ENCODE measurements at places on chromosomes 1 and 21.

DNA sequence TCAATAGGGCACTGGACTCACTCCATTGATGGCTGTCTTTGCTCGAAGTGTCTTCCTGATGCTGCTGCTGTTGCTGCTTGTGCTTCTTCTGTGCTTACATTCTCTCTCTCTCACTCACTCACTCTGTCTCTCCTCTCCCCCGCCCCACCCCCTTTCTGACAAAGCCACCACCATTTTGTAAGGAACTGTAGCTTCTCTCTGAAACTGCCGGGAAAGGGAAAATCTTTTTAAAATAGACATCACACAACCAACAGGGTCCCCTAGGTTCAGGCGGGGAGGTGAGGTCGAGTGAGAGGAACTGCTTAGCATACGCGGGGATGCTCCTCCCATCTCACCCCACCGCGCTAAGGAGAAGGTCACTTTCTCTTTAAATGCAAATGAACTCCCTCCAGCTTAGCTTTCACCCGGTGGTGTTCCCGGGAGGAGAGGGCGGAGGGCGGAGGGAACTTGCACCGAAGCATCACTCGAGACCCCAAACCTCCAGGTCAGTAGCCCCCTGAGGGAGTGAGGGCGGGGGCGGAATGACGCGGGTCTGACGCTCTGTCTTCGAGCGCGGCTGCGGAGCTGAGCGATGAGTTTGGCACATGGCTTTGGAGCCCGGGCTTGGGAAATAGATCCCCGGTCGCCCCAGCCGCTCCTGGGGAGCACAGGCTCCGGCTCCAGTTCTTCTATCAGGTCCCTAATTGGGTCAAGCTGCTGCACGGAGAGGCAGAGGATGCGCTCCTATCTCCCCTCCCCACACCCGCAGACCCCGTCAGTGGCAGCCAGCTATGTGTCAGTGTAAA, at the start of gene CCDC28B:
TSS of gene CCDC28B (plus strand) at position 370 of the 785 bp plus-strand sequence. CDS start 1,341 bp downstream, outside the sequence.
- peak; percentile 65 for DNase-seq

- no peak for DNase-seq
These were observed 12.2 kb upstream of the ACTRT2 start for GRCh38 chr1:3009021-3009420.

- DNase-seq = no peak
These were observed 6.1 kb upstream of the PLA2G5 start for GRCh38 chr1:20063861-20064292.

DNA sequence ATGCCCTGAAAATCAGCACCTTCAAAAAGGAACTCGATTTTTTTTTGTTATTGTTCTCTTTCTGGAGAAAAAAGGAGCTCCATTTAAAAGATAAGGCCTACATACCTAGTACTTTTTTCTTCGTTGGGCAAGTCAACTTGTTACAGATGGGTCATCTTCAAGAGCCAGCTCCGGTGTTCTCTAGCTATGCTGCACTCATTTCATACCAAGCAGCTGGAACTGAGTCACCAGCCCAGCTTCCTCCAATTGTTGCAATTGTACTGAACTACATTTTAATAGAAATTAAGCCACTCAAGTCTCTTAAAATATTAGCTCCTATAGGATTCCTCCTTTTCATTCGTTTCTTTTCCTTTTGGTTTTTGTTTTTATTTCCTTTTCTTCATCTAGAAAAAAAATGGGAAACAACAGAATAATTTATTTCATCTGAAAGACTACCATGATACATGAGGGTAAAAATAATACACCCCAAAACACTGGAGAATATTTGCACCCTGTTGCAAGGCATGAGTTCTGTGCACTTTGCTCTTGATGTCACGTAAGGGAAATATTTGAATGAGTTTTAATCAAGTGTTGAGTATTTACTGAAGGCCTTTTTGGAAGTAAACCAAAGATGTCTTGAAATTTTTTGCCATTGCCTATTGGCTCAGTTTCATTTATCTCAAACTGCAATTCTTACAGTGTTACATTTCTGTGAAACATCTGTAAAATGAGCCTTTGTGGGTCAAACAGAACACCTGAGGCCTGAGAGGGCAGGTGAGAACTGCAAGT, 60.5 kb downstream of the CLIC4 start:
- DNase-seq = no peak

DNA sequence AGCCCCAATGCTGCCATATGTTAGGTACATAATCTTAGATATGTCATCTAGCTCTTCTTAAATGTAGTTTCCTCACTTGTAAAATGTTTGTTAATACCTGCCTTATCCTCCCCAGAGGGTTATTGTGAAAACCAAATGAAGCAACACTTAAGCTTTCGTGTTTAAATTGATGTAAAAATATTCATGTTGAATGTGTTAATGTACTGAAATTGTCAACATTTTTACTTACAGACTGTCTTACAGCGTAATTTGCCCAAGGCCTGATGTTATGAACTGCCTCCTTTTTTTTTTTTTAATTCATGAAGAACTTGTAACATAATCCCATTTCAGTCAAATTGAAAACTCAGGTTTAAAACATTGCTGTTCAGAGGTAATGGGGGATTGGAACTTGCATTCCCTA, 25.6 kb upstream of the ENAH start:
- no peak for DNase-seq
